Aorta (tissue), 5 donors: ENCODE measurements at places on chromosomes 3 and 15. TPM values are rescaled to one million over a fixed set of nuclear protein-coding genes. Genes with fewer than 3 reads are reported as not detected.

The EPHB3 gene
- total RNA-seq: 2.8 TPM

The FBXW12 gene
- total RNA-seq: not detected

DNA sequence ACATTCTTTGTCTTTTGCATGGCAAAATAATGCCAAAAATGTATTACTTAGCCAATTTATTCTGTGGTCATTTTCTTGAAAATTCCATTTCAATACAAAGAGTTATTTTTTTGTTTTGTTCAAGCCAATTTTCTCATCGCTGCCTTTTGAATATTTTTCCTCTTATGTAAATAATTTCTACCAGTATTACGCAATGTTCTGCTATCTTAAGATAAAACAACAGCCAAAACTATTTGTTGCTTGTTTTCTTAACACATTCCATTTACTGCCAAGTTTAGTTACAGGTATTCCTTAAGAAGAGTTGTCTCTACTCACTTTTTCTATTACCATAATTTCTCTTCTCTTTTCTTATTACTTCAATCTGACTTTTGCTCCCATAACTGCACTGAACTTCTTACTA is 163.1 kb downstream of the ROBO1 start:
- H3K4me1 ChIP-seq: no peaks in the 10 kb centered on the region
- no peak for DNase-seq
- H3K36me3 ChIP-seq: no peaks in the 10 kb centered on the region
- H3K27ac ChIP-seq: no peak overlapping the region

DNA sequence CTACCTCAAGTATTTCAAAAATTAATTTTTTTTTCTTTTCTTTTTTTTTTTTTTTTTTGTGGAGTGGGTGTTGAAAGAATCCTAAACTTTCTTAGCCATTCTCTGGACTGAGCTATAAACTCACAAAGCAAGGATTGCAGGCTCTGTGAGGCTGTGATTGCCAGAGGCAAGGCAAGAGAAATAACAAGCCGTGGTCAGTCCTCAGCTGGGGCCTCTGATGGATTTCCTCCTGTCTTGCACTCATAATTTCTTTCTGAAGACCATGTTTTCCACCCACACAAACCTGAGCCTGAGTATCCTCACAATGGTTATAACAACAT is 1.3 kb downstream of the CX3CR1 start:
- no peaks in the 10 kb centered on the region for H3K27me3 ChIP-seq
- H3K4me3 ChIP-seq: no peak overlapping the region
- H3K27ac ChIP-seq: no peak overlapping the region
- no peaks in the 10 kb centered on the region for H3K4me1 ChIP-seq

DNA sequence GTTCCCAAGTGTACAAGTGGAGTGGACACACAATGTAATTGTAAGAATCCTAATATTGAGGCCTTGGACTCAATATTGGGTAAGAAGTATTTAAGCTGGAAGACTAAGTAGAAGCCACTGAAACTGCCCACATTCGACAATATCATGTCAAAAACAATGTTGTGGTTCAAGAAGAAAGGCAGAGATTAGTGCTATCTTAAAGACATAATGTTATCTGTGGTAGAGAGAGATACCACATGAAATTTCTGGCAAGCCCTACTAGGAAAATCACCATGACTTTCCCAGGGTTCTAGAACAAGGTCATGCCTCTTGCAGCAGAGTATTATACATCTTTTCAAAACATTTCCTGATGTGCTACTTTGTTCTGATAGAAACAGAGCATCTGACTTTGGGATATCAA is 192.6 kb downstream of the RAP2B start:
- no peak overlapping the region for H3K4me3 ChIP-seq
- no peaks in the 10 kb centered on the region for H3K4me1 ChIP-seq
- no peaks in the 10 kb centered on the region for H3K27me3 ChIP-seq

DNA sequence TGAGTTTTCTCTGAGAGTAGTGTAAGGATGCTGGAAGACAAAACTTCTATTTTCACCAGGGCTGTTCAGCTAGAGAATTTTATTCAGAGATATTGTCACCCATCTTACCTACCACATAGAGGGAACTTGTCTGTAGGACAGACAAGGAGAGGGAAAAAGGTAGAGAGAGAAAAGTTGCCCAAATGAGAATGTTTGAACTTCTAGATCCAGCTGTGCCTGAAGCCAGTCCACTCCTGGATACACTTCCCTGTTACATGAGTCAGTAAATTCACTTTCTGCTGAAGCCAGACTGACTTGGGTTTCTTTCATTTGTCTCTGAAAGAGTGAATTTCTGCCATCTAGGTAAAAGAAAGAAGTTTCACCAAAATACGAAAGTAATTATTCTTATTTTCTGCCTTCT is 27.2 kb upstream of the KCNMB3 start:
- H3K36me3 ChIP-seq: no peaks in the 10 kb centered on the region
- no peaks in the 10 kb centered on the region for H3K27me3 ChIP-seq
- no peak for DNase-seq
- no peak overlapping the region for H3K27ac ChIP-seq

GRCh38 chr3:18812316-18812715 is 336.0 kb upstream of the KCNH8 start:
- no peaks in the 10 kb centered on the region for H3K27me3 ChIP-seq
- no peaks in the 10 kb centered on the region for H3K4me1 ChIP-seq
- H3K4me3 ChIP-seq: no peak overlapping the region
- H3K27ac ChIP-seq: no peak overlapping the region

DNA sequence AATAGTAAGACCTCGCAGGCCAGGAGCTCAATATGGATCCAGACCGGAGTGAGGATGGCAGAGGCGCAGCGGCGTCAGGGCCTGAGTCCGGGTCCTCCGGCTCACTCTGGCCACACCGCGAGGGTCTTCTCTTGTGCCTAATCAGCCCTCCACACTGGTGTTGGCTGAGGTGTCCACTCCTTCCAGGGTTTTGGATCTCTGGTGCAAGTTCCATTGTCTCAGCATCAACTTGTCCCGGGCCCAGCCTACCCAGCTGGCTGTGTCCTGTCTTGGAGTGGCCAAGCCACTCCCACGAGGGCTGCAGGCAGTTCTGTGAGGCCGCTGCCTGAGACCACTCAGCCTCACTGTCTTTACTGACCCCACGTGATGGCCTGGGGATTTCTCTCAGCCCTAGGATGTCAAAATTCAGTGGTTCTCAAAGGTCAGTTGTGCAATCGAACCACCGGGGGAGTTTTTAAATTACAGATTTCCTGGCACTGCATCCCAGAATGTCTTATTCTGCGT is 12.6 kb upstream of the GOLGA6L7 start:
- H3K4me1 ChIP-seq: no peaks in the 10 kb centered on the region
- H3K36me3 ChIP-seq: no peaks in the 10 kb centered on the region
- no peak overlapping the region for H3K27ac ChIP-seq
- no peak overlapping the region for H3K4me3 ChIP-seq

DNA sequence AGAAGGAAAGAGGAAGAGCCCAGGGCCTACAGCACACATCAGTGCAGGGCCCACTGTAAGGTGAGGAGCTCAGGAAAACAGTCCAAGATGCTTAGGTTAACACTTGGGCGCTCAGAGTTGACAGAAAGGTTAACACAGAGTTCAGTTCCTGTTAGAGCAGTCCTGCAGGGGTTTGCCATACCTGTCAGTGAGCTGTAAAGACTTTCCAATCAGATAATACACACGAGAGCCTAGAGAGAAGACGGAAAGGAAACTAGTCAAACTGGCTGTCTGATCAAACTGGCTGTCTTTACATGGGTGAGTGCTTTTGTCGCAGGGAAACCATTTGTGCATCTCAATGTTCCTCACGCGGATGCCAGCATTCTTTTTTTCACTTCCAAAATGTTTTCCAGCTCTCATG is 61.4 kb upstream of the ARHGEF26 start:
- no peak overlapping the region for H3K4me3 ChIP-seq
- H3K27ac ChIP-seq: peak overlapping the region; percentile 100
- no peaks in the 10 kb centered on the region for H3K27me3 ChIP-seq

DNA sequence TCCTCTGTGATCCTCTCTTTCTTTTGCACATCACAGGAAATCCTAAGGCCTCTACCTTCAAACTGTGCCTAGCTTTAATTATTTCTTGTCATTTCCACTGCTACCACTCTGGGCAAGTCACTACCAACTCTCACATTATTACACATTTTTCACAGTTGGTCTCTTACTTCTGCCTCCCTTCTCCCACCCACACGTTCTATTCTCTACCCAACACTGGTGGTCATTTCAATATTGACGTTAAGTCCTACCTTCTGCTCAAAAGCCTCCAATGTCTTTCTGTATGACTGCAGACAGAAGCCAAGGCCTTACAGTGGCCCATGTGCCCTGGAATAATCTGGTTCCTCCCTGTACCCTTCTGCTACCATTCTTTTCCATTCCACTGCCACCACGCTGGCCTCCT is 3.9 kb downstream of the KCNMB2 start:
- no peaks in the 10 kb centered on the region for H3K4me1 ChIP-seq
- no peak for DNase-seq
- no peaks in the 10 kb centered on the region for H3K27me3 ChIP-seq

DNA sequence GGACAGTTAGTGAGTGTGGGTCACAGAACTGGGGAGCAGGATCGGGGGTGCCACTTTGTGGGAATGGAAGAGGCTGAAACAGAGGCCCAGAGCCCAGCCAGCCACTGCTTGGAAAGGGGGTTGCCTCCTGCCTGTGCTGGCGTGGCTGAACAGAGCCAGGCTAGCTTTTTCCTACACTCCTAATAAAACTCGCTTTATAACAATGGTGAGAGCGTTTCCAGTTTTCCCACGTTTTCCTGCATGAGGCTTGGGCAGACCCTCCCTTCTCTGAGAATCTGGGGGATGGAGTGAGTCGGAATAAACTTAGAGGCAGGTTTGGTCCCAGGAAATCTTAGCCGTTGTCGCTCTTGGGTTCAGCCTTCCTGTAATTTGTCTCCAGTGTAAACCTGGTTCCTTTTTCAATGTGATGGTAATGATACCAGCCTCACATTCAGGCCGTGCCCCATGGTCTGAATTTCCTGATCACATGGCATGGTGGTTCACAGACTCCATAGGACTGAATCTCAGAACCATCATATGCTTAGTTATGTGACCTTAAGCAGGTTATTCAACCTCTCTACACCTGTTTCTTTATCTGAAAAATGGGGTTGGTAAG is 6.5 kb upstream of the FGD5 start:
- no peaks in the 10 kb centered on the region for H3K4me1 ChIP-seq
- no peaks in the 10 kb centered on the region for H3K36me3 ChIP-seq
- no peak overlapping the region for H3K27ac ChIP-seq
